ENCODE measurements at places on chromosomes 5 and 9.

DNA sequence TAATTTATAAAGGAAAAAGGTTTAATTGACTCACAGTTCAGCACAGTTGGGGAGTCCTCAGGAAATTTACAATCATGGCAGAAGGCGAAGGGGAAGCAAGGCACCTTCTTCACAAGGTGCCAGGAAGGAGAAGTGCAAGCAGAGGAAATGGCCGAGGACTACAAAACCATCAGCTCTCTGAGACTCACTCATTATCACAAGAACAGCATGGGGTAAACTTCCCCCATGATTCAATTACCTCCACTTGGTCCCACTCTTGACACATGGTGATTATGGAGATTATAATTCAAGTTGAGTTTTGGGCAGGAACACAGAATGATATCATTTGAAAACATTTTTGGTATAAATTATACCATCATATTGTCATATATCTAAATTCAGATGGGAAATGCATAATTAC, 934.7 kb downstream of the CDH12 start:
- no peak for DNase-seq

GRCh38 chr5:26719803-26720202, 318.6 kb downstream of the CDH9 start:
- no peak for DNase-seq

- no peak for DNase-seq
Observed at GRCh38 chr5:65163698-65164097, 318.0 kb downstream of the ADAMTS6 start.

DNA sequence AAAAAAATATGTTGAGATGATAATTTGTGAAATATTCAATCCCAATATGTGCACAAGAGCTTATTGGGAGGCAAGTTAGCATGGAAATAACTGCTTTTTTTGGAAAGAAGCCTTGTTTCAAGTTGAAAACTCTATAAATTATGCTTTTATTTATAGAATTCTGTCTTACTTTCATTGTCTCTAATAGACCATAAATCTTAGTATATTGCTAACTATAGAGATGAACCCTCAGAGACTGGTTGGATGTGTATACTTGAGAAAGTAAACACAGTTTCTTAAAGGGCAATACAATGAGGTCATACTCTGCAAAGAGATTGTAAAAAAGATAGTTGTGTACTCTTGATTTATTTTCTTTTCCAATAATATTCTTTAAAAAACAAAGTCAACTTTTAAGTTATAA, 530.3 kb downstream of the SPATA31D1 start:
- DNase-seq: no peak

GRCh38 chr9:124617477-124618141, 110.4 kb upstream of the NR5A1 start:
- peak; percentile 84 for DNase-seq

GRCh38 chr5:72070529-72070928, 36.7 kb upstream of the MAP1B start:
- DNase-seq: no peak

DNA sequence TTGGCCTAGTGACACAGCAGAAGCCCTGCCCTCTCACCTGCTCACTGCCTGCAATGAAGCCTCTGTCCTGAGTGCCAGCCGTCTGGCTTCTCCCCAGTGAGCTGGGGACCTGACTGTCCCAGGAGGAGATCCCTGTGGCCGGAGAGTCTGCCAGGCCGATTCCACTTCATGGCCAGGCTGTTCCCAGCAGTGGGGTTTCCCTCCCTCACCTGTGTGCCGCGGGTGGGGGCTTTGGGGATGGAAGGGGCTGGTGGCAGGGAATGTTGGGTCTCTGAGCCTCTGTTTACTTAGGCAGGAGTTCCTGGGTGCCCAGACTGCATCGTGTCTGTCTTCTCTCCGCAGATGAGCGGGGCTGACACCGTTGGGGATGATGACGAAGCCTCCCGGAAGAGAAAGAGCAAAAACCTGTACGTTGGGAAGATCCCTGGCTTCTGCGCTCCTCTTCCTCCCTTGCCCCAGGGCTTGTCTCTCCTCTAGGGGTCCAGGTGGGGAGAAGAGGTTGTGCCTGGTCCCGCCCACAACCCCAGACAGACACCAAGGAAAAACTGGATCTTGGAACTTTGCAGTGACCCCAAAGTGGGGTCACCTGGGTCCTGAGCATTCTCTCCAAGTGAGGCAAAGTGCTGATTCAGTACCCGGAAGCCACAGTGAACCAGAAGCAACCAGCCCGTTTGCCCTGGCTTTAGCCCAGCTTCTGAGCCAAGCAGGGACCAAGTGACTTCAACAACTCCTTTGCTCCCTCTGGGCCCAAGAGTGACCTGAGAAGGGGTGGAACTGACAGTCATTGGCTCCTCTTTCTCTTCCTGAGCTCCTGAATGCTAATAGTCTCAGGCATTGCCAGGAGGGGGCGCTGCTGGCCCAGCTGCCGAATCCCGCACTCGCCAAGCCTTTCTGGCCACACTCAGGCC, 127.7 kb downstream of the RGS3 start:
- peak; percentile 68 for DNase-seq

DNA sequence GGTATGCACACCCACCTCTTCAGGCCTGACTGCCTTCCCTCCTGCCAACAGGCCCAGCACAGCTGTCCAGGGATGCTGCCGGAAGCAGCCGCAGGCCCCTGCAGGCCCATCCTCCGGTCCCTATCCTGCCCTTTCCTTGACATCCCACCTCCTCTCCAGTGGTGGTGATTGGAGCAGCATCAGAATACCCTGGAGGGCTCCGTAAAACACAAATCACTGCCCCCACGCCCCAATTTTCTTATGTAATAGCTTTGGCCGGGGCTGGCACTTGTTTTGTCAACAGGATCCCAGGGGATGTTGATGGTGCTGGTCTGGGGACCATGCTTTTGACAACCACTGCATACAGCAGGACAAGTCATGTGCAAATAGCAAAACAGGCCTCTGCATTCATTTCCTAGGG, 274.5 kb downstream of the GADD45G start:
- no peak for DNase-seq

DNA sequence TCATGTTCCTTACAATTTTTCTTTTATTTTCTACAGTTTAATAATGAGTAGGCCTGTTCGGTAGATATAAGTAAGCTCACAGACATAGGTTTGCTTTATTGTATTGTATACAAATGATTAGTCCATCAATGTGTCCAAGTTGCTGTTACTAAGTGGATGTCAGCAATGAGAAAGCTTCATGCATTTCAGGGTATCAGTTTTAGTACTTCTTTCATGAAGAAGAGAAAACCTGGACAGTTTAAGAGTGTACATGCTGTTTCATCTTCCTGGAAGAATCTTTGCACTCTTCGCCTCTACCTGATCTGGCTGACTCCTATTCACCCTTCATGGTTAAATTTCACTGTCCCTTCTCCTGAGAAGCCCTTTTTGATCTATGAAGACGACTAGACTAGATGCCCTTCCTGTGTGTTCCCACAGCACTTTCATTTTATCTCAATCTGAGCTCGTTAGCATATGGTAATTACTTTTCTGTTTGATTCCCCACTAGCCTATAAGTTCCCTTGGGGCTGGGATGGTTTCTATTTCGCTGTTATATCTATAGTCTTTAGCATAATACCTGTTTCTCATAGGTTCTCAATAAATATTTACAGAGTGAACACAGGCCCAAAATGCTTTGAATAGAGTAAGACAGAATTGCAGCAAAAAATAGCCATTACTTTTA, 70.7 kb downstream of the CETN3 start:
- DNase-seq: no peak

DNA sequence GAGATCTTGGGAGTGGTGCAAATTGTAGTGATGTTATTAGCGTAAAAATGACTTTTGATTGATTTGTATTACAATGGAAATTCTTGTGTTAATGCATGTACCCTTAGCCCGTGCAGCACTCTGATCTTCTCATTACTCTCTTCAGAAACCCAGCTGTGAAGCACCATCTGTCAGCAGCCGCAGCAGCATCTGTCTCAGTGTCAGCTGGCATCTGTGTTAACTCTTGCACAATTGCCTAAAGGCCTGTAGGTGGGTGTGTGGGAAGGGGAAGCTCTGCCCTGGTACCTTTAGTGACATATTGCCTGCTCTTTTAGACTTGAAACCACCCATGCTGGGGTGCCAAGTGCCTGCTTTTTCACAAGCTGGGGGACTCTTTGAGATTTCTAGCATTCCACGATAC, 101.3 kb downstream of the FBXL7 start:
- DNase-seq: no peak

DNA sequence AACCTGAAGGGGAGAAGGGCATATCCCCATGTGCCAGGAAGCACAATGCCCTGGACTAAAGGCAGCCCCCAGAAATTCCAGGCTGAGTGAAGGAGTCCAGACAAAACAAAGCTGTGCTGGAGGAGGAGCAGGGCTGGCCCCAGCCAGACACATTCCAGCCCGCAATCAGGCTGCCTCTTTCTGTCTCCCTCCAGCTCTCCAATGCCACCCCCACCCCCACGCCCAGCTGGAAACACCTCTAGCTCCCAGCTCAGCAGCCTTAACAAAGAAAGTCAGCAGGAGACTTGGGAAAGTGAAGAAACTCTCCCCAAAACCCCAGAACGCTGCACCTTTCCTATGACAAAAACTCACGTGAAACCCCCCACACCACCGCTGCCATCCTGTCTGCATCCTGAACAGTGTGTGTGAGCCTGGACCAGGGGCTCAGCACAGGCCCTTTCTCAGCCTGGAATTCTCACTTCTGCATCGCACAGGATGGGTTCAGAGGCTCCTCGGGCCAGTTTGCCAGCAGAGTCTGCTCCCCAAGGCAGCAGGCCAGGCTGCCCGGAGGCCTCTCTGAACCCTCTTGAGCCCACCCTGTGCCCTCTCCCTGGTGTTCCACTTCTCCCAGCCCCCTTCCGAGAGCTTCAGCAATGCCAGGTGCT, 96.2 kb upstream of the ICE1 start:
- DNase-seq: no peak

DNA sequence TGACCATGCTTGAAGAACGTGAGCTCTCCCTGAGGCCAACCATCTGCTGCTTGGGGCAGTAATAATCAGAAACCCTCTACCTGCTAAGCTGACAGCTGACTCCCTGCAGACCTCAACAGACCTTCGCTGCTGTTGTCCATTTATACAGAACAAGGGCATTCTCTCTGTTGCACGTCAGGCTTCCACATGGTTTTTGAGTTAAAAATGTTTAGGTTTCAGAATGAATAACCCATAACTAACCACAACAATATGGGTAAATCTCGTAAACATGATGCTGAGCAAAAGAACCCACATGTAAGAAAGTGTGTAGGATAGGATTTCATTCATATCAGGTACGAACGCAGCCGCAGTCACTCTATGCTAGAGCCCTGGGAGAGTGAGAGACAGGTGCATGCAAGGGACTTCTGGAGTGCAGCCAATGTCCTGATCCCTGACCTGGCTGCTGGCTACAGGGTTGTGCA, 348.5 kb downstream of the MED10 start:
- no peak for DNase-seq

DNA sequence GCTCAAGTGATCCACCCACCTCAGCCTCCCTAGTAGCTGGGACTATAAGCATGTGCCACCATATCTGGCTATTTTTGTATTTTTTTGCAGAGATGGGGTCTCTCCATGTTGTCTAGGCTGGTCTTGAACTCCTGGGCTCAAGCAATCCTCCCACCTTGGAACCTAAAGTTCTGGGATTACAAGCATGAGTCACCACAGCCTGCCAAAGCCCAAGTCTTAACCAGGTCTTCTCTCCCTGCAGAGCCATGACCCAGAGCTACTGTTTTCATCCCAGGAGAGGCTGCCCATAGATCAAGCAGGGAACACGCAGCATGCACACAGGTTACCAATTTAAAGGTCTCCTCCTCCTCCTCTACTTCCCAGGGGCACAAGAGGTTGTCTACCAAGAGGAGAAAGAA, 29.7 kb downstream of the PCDHGC5 start:
- no peak for DNase-seq

- DNase-seq: no peak
Observed at GRCh38 chr9:133632806-133633680, 3.1 kb upstream of the DBH start.

DNA sequence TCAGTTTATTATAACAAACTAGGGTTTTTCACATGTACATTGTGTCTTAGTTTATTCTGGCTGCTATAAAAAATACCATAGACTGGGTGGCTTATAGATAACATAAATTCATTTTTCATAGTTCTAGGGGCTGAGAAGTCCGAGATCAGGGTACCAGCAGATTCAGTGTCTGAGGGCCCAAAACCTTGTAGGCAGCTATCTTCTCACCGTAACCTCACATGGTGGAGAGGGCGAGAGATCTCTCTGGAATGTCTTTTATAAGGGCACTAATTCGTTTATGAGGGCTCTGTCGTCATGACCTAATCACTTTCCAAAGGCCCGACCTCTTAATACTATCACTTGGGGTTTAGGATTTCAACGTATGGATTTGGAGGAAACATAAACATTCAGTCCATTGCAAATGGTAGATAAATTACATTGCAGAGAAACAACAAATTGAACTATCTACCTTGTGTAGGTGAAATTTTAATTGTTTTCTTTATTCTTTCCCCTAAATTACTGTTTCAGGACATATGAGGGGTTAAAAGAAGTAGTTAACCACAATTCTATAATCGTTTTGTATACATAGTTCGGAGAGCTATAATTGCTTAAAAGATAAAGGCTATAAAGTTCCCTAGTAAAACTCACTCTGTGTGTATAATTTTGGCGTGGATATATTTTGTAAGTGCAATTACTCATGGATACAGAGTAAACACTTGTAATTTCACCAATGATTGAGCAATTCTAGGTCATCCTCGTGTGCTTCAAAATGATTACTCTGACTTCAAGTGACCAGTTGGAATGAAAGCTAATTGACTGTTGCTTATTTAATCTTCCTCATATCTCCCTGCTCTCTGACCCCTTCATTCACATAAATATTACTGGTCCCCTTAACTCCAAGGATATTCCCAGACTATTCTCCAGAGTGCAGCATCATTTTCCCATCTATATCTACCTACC, 247.5 kb upstream of the TMEM161B start:
- DNase-seq: no peak

DNA sequence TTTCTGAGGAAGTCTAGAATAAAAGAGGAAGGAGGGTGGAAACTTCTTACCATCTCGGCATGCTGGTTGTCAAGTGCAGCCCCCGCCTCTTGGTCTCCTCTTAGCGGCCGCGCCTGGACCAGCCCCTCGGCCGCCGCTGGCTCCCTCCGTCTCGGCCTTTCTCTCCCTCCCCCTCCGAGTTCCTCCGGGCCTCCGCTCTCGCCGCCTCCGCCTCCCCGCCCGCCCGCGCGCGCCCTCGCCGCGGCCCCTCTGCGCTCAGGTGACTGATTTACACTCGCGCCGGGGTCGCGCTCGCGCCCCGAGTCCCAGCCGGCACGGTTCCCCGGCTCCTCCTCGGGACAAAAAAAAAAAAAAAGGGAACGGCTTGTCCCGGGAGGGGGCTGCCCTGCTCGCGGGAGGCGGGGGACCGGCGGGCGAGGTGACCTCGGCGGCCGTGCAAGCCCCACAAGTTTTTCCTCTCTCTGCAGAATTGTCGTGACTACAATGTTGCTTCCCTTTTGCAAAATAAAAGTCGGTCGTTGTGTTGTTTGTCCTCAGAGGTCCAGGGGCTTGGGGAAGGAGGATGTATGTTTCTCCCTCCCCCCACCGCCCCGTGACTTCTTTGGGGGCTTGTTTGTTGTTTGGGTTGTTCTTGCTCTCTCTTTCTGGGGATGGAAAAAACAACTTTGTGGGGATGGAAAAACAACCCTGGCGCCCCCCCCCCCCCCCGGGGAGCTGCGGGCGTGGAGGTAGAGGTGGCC, at the start of gene BNC2:
TSS of gene BNC2 (minus strand) at position 75 of the 740 bp plus-strand sequence. CDS start at position 53, 22 bp downstream.
- no peak for DNase-seq

GRCh38 chr9:13179257-13179656, 100.2 kb downstream of the MPDZ start:
- no peak for DNase-seq
